WTC11 (cell line): ENCODE measurements at places on chromosomes 3 and 15. TPM values are rescaled to one million over a fixed set of nuclear protein-coding genes. Genes with fewer than 3 reads are reported as not detected.

DNA sequence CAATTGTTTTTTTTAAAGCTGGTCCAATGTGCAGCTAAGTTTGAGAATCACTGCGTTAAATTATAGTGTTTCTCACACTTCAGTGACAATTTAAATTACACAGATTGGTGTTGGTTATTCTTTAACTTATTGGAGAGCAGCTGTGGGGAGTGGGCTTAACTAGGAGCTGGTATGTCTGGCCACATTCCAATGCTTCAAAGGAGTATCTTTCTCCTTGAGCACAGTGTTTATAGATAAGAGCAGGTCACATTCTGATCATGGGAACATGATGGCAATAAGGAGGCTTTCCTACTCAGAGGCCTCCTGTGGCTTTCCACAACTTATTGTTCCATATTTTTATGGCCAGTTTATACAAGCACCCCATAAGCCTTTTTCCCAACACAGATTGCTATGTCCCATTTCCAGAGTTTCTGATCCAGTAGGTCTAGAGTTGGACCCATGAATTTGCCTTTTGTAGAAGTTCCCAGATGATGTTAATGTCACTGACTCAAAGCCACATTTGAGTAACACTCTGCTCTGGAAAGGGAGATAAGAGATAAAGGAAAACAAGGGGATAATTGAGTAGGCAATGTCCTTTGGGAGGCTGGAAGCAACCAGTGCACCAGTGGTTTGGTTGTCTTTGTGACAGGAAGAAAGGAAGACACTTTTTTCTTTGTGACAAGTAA, 33.0 kb upstream of the PLSCR4 start:
- no peak for DNase-seq

DNA sequence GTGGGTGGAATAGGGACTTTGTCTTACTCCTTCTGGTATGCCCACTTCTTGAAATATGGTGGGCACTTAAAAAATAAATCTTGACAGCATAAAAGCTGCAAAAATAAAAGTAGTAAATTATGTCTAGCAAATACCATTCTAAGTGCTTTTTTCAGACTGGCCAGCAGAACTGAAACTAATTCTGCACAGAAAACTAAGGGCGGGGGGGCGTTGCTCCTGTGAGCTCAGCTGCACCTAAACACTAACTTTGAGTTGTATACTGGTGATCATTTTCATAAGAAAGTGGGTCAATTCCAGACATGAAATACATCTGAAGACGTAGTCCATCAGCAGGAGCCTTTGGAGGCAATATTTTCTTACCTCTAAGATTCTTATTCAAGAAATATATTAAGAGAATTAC, 114.8 kb downstream of the WDR76 start:
- no peak for DNase-seq

- DNase-seq: no peak
Measured at GRCh38 chr15:38843736-38844590, 279.3 kb upstream of the RASGRP1 start.

GRCh38 chr15:64883997-64884511, 27.6 kb upstream of the ANKDD1A start:
- DNase-seq: no peak

GRCh38 chr3:14920536-14920935, 26.8 kb upstream of the NR2C2 start:
- no peak for DNase-seq

DNA sequence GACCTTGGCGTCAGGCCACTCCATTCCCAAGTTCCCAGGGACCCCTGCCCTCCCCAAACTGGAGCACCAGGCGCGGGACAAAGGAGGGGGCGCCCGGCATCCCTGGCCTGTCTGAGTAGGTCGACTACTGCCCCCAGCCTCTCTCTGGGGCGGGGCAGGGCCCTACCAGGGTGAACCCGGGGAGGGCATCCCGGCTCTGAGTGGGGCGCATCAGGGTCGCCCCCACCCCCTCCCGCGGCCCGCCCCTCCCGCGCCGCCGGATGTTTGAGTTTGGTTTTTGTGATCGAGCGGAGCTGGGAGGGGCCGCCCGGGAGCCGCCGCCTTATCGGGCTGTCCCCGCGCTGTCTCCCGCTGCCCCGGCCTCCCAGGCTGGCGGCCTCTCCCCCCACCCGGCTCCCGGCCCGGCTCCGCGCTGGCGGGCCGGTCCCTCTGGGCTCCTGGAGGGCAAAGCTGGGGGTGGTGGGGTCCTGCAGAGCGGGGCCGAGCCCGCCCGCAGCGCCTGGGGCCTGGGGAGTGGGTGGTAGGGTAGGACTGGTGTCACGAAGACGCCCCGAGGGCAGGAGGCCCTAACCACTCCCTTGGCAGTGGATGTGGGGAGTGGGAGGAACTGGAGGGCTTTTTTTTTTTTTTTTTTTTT, 47.2 kb upstream of the SMAD6 start:
- DNase-seq: no peak

The OGG1 gene
- total RNA-seq: 23.6 to 27.3 TPM (median 26.7 TPM) in 3 replicates

- no peak for DNase-seq
Measured at GRCh38 chr3:64163755-64164148, 61.5 kb downstream of the PRICKLE2 start.

DNA sequence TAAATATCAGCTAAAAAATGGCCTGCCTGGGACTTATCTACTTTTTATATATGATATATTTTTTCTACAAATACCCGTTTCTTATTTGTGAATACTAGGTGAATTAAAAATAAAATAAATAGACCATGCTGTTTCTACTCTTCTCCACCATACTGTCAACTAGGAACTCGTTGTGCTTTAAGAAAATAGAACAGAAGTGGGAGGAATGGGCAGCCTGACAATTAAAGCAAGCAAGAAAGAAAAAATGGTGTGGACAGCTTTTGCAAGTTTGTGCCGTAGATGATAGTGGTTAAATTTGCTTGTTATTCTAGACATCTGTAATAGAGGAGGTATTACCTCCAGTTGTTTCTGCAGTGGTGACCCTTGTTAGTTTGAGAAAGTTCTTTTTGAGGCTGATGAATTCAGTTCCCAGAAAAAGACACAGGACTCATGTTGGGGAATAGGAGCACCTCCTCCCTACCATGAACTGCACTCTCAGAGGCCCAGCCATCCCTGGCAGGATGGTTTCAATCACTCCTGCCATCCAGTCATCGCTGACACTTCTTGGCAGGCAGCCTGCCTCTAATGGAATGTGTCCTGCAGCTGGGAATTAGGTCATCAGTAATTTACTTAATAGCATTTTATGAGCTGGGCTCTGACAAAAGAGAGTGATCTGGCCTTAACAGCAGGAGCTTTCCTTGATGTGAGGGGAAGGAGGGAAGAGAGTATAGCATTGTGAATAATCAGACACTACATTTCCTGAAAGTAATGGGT, 105.0 kb upstream of the GAP43 start:
- no peak for DNase-seq

- DNase-seq: no peak
Measured at GRCh38 chr15:66006986-66007385, 137.7 kb downstream of the RAB11A start.

The SATB1 gene
- total RNA-seq: 31.1 to 36.8 TPM (median 36.2 TPM) in 3 replicates

The FOXB1 gene
- 10.8 to 15.0 TPM (median 13.7 TPM) in 3 replicates for total RNA-seq

DNA sequence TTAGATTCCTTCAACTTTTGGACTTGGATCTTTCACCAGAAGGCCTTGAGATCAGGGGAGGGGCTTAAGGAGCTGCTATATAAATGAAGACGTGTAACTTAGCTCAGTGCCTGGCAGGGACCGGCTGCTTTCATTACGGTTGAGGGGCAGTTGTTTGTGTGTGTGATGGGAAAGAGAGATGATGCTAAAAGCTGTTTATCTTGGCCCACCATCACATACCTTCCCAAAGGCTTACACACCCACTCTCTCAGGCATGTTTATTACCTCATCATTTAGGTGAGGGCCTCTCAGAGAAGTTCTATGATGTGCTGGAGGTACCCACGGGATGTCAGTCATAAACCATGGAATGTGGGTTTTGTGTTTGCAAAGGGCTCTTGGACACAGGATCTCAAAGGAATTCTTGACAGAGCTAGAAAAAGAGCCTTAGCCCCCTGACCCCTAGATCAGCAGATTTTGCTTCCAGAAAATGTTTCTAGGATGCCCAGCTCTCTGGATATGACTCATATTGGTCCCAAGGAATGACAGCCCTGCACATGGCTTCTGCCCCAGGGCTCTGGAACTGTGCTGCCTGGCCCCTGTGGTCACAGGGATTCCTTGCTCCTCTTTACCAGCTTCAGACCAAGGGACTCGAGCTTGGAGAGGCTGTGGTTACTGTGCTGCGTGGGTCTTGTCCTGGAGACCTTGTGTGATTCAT, 15.9 kb upstream of the SMAD3 start:
- no peak for DNase-seq

DNA sequence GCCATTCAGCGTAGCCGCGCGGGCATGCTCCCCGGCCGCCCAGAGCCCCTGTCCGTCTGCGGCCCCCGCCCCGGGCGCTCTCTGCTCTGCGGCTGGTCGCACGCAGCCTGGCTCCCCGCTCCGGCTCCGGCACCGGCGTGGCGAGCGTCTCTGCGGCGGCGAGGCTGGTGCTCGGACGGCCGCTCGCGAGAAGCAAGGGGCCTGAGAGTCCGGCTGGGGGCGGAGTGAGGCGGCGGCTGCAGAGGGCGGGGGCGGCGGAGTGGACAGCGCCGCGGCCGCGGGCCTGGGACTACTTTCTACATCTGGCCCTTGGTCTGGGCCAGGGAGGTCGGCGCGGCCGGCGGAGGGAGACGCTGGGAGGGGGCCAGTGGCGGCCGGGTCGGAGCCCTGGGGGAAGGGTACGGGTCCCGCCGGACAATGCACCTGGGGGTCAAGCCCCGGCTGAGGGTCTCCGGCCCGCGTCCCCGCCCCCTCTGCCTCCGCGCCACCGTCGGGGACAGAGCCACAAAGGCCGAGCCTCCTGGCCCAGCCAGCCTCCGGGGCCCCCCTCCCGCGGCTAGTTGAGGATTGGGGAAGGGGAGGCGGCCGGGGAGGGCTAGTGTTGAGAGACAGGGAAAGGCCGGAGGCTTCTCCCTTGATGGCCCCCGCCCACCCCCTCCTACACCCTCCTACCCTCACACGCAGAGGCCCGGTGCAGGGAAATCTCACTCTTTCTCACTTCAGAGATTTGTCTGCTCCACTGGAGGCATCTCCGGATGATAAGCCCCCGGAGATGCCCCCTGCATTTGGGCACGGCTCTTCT, at the start of gene PRTG:
Gene PRTG, minus strand, starts transcription at position 226 of the 802 bp plus-strand sequence. Its CDS starts 221 bp downstream, at position 5.
- DNase-seq: peak; percentile 77

The RBP2 gene
- total RNA-seq: not detected in 3 replicates

DNA sequence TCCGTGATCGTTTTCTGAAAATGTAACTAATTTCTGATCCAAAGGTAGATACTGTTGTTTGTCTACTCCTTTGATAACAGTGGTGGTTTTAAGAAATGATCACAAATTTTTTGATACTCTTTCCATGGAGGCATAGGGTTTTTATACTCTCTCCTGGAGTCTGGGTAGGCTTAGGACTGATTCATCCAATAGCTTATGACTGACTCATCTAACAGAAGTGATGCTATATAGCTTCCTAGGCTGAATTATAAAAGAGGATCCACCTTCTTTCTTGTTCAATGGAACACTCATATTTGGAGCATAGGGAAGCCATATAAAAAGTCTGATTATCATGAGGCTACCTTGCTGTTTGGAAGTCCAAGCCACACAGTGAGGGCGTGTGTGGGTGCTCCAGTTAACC, 84.3 kb downstream of the CHST2 start:
- no peak for DNase-seq

DNA sequence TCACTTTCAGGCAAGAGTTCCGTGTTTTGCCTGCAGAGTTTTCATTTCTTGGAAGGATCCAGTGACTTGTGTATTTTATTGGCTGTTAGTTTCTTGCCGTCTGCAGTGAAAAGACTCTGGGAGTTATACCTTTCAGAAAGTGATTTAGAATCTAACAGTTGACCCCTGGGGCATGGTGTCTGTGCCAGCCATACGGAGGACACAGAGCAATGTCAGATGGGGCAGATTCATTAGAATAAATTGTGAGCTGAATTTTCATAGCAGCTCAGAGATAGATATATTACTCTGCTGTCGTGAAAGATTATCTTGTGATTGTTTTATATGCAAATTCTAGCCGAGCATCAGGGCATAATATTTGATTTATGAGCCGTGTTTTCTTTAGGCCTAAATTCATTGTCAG, 131.6 kb downstream of the SV2B start:
- no peak for DNase-seq

DNA sequence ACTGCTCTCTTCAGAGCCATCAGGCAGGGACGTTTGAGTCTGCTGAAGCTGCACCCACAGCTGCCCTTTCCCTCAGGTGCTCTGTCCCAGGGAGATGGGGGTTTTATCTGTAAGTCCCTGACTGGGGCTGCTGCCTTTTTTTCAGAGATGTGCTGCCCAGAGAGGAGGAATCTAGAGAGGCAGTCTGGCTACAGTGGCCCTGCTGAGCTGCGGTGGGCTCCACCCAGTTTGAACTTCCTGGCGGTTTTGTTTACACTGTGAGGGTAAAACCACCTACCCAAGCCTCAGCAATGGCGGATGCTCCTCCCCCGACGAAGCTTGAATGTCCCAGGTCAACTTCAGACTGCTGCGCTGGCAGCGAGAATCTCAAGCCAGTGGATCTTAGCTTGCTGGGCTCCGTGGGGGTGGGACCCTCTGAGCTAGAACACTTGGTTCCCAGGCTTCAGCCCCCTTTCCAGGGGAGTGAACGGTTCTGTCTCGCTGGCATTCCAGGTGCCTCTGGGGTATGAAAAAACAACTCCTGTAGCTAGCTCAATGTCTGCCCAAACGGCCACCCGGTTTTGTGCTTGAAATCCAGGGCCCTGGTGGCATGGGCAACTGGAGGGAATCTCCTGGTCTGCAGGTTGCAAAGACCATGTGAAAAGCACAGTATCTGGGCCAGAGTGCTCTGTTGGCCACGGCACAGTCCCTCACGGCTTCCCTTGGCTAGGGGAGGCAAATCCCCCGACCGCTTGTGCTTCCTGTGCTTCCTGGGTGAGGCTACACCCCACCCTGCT, 21.1 kb upstream of the ST6GAL1 start:
- DNase-seq: peak; percentile 50
